ENCODE measurements at places on chromosomes 2 and 18. TPM values are rescaled to one million over a fixed set of nuclear protein-coding genes. Genes with fewer than 3 reads are reported as not detected.

Gene ARHGAP15
- total RNA-seq, result not detected

Gene GNAL
- 8.3 TPM for total RNA-seq

Gene CYP1B1
- 176 TPM for total RNA-seq

Gene DNAJC5G
- not detected for total RNA-seq

Gene ZBTB14
- 11.4 TPM for total RNA-seq

Gene UGT1A5
- not detected for total RNA-seq

- DNase-seq, result no peak
- peaks cover 26% of the 10 kb centered on the region for H3K4me1 ChIP-seq
- peaks cover 45% of the 10 kb centered on the region for H3K27me3 ChIP-seq
- H3K36me3 ChIP-seq, result peaks cover 8% of the 10 kb centered on the region
- peak overlapping the region; percentile 5 for H3K4me3 ChIP-seq
Measured at GRCh38 chr2:144471305-144472045, 48.4 kb downstream of the ZEB2 start.

GRCh38 chr2:67082813-67083212 is 314.3 kb upstream of the ETAA1 start:
- H3K4me3 ChIP-seq, result no peak overlapping the region
- no peak for DNase-seq
- no peaks in the 10 kb centered on the region for H3K27me3 ChIP-seq

DNA sequence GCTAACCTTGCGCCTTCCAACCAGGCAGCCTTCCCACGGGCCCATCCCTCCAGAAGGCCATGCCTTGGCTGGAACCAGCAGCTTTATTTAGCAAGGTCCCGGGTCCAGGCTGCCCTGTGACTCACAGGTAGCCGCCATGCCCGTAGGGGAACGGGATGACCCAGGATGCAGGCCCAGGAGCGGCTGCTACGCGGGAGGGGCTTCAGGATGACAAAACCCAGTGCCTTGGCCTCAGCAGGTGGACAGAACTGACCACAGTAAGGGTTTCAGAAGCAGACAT is 63.3 kb downstream of the RTP5 start:
- no peaks in the 10 kb centered on the region for H3K36me3 ChIP-seq
- no peak overlapping the region for H3K4me3 ChIP-seq
- H3K27ac ChIP-seq, result no peak overlapping the region
- no peaks in the 10 kb centered on the region for H3K27me3 ChIP-seq
- no peak for DNase-seq
